H1 (cell line): ENCODE measurements at places on chromosomes 12 and 14. TPM values are rescaled to one million over a fixed set of nuclear protein-coding genes. Genes with fewer than 3 reads are reported as not detected.

Gene GLT8D2
- 5.7 and 6.8 TPM in 2 replicates for total RNA-seq

Gene OR6C65
- not detected in 2 replicates for total RNA-seq

Gene EML5
- 0.55 and 0.88 TPM in 2 replicates for total RNA-seq

GRCh38 chr14:53062856-53063255 lies 90.3 kb downstream of the DDHD1 start:
- DNase-seq: no peak

DNA sequence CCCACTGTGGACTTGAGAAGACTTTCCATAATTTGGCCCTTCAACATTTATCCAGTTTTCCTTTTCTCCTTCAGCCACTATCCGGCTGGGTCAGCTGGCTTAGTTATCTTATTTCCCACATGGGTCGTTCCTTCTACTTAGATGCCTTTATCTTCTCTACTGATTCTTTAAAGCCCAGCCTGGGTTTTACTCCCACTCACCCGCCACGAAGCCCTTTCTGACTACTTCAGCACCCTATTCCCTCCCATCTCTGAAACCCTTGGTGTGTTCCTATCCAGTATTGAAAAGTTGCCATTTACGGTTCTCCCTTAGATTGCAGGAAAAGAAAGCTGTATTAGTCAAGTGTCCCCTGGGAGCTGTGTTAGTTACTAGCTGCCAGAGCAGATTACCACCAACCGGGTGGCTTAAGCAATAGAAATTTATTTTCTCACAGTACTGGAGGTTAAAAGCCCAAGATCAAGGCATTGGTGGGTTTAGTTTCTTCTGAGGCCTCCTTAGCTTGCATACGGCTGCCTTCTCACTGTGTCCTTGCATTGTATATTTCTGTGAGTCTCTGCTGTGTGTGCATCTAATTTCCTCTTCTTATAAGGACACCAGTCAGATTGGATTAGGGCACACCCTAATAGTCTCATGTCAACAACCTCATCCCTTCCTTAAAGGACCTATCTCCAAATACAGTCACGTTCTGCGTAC lies 105.5 kb downstream of the GPATCH2L start:
- no peak for DNase-seq
